ENCODE measurements at places on chromosomes 2 and 18. TPM values are rescaled to one million over a fixed set of nuclear protein-coding genes. Genes with fewer than 3 reads are reported as not detected.

Gene SLC9A2
- total RNA-seq = 1.9 TPM

Gene GBX2
- total RNA-seq = 3.3 TPM

Gene GPR45
- 0.99 TPM for total RNA-seq

Gene LYG2
- total RNA-seq = not detected

Gene GCA
- 24.4 TPM for total RNA-seq

Gene ACADL
- total RNA-seq = 4.8 TPM

Gene CXCR2
- total RNA-seq = 3.3 TPM

- no peak for DNase-seq
- no peaks in the 10 kb centered on the region for H3K27me3 ChIP-seq
- no peaks in the 10 kb centered on the region for H3K36me3 ChIP-seq
- H3K4me3 ChIP-seq = peak overlapping the region; percentile 86
- H3K4me1 ChIP-seq = peaks cover 9% of the 10 kb centered on the region
Observed at GRCh38 chr2:231780123-231780908, 766 bp downstream of the PDE6D start.

GRCh38 chr18:75161256-75162028 is 47.5 kb downstream of the PTGR3 start:
- H3K27ac ChIP-seq = peak overlapping the region; percentile 37
- peak overlapping the region; percentile 10 for H3K4me3 ChIP-seq
- peak; percentile 43 for DNase-seq
- H3K4me1 ChIP-seq = peaks cover 19% of the 10 kb centered on the region
- no peaks in the 10 kb centered on the region for H3K36me3 ChIP-seq

GRCh38 chr2:161353543-161353942 is 45.3 kb downstream of the PSMD14 start:
- no peaks in the 10 kb centered on the region for H3K4me1 ChIP-seq
- DNase-seq = no peak
- no peak overlapping the region for H3K4me3 ChIP-seq
- no peak overlapping the region for H3K27ac ChIP-seq
- H3K36me3 ChIP-seq = no peaks in the 10 kb centered on the region

DNA sequence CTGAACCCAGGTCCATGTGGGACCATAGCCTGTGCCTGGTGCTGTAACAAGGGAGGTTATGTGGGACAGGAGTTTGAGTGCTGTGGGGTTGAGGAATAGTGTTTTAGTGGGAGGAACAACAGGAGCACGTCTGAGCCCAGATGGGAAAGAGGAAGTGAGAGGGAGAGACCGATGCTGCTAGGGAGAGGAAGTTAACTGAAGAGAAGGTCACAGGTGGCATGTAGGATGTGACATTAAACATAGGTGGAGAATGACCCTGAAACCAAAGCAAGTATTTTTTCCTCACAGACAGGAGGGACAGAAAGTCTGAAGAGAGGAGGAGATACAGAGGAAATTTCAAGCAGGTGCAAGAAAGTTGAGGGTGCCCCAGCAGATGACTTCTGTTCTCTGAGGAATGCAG is 87.8 kb downstream of the ACOXL start:
- H3K4me1 ChIP-seq = no peaks in the 10 kb centered on the region
- no peak for DNase-seq
- no peaks in the 10 kb centered on the region for H3K27me3 ChIP-seq

- H3K4me3 ChIP-seq = no peak overlapping the region
- H3K27ac ChIP-seq = no peak overlapping the region
- DNase-seq = no peak
- peaks cover 20% of the 10 kb centered on the region for H3K36me3 ChIP-seq
- H3K27me3 ChIP-seq = no peaks in the 10 kb centered on the region
Observed at GRCh38 chr2:3512086-3512485, 7.2 kb downstream of the ADI1 start.

GRCh38 chr2:157336137-157337010 is 10.8 kb upstream of the ERMN start:
- H3K27me3 ChIP-seq = no peaks in the 10 kb centered on the region
- DNase-seq = no peak
- no peak overlapping the region for H3K4me3 ChIP-seq
- H3K4me1 ChIP-seq = no peaks in the 10 kb centered on the region
- H3K27ac ChIP-seq = no peak overlapping the region

GRCh38 chr2:8251856-8252255 is 430.0 kb upstream of the ID2 start:
- H3K27me3 ChIP-seq = no peaks in the 10 kb centered on the region
- peaks cover 11% of the 10 kb centered on the region for H3K4me1 ChIP-seq
- no peaks in the 10 kb centered on the region for H3K36me3 ChIP-seq
- no peak overlapping the region for H3K27ac ChIP-seq
- H3K4me3 ChIP-seq = no peak overlapping the region
- no peak for DNase-seq

- no peaks in the 10 kb centered on the region for H3K36me3 ChIP-seq
- DNase-seq = no peak
- no peak overlapping the region for H3K27ac ChIP-seq
Observed at GRCh38 chr2:224562831-224563230, 22.3 kb downstream of the CUL3 start.

DNA sequence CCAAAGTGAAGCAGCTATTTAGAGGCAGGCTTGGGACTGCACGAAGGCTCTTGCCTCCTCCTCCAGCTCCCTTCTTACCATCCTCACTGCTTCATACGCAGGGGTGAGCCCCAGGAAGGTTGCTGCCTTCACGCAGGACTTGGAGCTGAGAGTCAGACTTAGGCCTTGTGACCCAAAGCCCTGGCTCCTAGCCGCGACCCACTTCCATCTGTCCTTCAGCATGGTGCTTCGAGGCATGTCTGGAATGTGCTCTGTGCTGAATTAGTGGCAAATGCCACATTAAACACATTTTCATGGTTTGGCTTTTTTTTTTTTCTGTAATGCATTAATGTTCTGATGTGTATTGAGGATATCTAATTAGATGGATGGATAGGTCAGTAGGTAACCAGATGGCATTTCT is 37.5 kb downstream of the ITGB1BP1 start:
- DNase-seq = no peak
- peaks cover 64% of the 10 kb centered on the region for H3K36me3 ChIP-seq
- H3K27ac ChIP-seq = no peak overlapping the region
- no peaks in the 10 kb centered on the region for H3K27me3 ChIP-seq
- H3K4me3 ChIP-seq = no peak overlapping the region

DNA sequence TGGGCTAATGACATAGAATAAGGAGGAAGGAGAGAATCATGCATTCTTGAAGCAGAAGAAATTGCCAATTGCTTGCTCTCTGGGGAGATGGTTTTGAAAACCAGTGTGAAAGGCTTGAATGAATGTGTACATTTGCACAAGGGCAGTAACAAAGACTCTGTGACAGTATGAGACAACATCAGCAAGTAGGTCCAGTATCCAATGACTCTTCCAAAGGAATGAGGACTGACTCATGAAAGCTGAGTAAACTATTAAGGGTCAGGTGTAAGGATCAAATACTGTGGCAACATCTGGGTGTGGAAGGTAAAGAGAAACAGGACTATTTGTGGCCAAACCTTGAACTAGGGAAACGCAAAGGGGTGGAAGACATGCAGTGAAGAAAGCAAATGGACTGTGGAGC is 886.0 kb upstream of the CHAC2 start:
- no peak overlapping the region for H3K27ac ChIP-seq
- no peak overlapping the region for H3K4me3 ChIP-seq
- DNase-seq = no peak
- no peaks in the 10 kb centered on the region for H3K4me1 ChIP-seq
- no peaks in the 10 kb centered on the region for H3K27me3 ChIP-seq

- no peak for DNase-seq
- H3K4me1 ChIP-seq = peaks cover 3% of the 10 kb centered on the region
- H3K4me3 ChIP-seq = no peak overlapping the region
- no peaks in the 10 kb centered on the region for H3K27me3 ChIP-seq
- no peak overlapping the region for H3K27ac ChIP-seq
- no peaks in the 10 kb centered on the region for H3K36me3 ChIP-seq
Observed at GRCh38 chr2:236745420-236746210, 176.0 kb downstream of the ACKR3 start.

- H3K27ac ChIP-seq = no peak overlapping the region
- H3K4me1 ChIP-seq = no peaks in the 10 kb centered on the region
- no peaks in the 10 kb centered on the region for H3K27me3 ChIP-seq
Observed at GRCh38 chr18:70454704-70455322, 166.0 kb downstream of the SOCS6 start.

DNA sequence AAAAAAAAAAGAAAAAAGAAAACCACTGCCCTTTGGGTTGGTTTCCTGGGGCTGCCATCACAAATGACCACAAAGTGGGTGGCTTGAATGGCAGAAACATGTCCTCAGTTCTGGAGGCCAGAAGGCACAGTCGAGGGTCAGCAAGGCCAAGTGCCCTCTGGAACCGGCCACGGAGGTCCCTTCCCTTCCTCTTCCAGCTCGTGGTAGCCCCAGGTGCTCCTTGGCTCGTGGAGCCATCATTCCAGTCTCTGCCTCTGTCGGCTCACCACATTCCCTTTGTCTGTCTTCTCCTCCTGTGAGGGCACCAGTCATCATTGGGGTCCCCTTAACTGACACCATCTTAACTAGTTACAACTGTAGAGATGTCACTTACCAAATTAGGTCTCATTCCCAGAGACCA is 8.5 kb upstream of the NFATC1 start:
- H3K4me1 ChIP-seq = peaks cover 12% of the 10 kb centered on the region
- H3K27me3 ChIP-seq = peaks cover 20% of the 10 kb centered on the region
- H3K27ac ChIP-seq = no peak overlapping the region

- H3K36me3 ChIP-seq = no peaks in the 10 kb centered on the region
- peaks cover 5% of the 10 kb centered on the region for H3K4me1 ChIP-seq
- H3K27me3 ChIP-seq = no peaks in the 10 kb centered on the region
- no peak overlapping the region for H3K27ac ChIP-seq
Observed at GRCh38 chr2:136206613-136207012, 88.7 kb upstream of the CXCR4 start.

DNA sequence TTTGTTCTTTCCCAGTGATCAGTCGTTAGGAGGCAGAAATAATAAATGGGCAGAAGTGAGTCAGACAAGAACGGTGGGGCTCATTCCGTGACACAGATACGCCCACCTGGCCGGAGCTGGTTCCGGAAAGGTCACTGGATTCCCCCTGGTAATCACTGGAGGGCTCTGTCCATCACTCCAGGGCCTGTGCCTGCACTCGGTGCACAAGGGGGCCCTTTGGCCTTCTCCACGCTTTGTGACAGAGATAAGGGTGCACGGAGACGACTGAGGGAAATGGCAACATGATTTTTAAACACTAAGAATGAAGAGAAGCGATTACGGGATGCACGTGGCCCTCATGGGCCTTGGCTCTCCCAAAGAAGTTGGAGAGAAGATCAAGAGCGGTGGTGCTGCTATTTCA is 84.4 kb downstream of the PTGR3 start:
- no peaks in the 10 kb centered on the region for H3K36me3 ChIP-seq
- DNase-seq = no peak
- H3K4me3 ChIP-seq = no peak overlapping the region
- H3K27ac ChIP-seq = no peak overlapping the region
- H3K27me3 ChIP-seq = no peaks in the 10 kb centered on the region

All from spinal cord (tissue), 10 donors.